ENCODE measurements at places on chromosomes 11 and 22.
A peak's percentile ranks its signal among the peaks of the same experiment; 100 is the strongest.

- DNase-seq, result no peak
Observed at GRCh38 chr22:36330655-36331305, 57.0 kb downstream of the MYH9 start.

GRCh38 chr11:103624708-103625623 is 411.5 kb upstream of the DDI1 start:
- DNase-seq, result no peak

DNA sequence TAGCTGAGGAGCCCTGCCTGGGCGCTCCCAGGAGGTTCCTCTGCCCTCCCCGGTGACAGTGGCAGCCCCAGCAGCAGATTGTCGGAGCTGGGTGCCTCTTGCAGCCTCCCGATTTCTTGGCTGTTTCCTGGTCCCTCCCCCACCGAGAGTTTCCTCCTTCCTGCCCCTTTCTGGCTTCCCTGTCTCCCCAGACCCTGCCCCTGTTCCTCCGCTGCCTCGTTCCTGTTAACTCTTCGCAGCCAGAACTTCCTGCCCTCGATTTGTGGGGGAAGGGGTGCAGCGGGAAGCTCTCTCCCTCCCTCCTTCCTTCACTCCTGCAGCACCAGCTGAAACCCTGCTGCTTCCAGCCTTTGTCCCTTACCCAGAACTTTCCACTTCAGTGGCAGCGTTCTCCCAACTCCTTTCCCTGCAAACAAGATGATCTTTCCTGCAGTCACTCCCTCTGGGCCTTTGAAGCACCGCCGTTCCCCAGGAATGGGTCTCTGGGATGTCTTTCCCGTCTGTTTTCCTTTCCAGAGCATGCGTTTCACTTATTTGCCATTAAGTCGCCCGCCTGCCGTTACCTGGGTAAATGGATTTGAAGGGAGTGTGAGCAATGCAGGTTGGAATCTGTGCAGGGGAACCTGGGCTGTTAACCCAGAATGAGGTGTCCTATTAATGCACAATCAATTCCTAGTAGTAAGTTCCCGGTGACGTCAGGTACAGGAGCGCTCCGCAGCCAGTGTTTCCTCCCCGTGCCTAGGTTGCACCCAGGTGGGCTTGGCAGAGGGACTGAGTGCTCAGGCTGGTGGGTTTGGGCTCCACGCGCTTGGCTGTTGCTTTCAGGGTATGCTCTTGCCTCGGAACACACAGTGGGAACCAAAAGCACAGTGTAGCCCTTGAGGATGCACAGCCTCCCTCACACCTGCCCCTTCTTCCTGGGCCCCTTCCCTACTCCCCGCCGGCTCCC is 4.3 kb downstream of the GRK2 start:
- no peak for DNase-seq

DNA sequence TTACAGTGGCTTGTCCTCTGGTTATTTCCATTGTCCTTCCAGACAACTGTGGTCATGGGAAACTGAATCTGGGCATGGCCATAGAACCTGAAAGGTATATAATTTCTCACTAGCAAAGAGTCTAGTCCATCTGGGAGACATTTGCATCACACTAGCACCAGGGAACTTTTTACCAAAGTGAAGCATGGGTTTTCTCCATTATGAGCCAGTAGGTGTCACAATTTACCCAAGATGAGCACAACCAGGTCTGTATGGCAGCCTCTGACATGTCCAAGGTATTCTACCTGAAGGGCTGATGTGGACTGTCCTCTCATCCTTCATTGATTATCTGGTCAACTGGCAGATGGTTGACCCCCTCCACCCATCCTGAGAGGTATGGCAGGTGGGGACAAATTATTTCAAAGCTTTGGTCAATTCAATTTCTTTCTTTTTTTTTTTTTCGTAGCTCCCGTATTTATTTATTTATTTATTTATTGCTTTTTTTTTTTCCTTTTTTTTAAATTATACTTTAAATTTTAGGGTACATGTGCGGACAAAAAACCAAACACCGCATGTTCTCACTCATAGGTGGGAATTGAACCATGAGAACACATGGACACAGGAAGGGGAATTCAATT is 425.9 kb downstream of the TMEM135 start:
- no peak for DNase-seq

GRCh38 chr11:11230087-11230486 is 123.0 kb downstream of the CSNK2A3 start:
- no peak for DNase-seq

DNA sequence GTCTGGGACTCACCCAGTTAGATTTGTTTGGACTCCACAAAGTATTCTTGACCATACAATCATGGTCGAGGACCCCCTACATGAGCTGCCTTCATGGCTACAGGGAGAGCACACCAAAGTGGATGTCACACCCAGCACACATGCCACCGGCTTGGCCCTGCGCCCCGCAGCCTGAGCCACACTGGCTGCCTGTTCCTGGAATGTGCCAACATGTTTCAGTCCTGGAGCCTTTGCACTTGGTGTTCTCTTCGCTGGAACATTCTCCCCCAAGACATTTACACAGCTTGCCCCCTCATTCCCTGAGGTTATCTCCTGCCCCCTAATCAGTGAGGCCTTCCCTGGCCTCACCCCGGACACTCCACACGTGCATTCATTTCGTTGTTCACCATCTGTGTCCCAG is 46.0 kb downstream of the PPARA start:
- DNase-seq, result no peak

- DNase-seq, result no peak
Observed at GRCh38 chr11:64180891-64181290, 5.1 kb upstream of the STIP1 start.

- no peak for DNase-seq
Observed at GRCh38 chr11:984546-984945, 52.0 kb downstream of the MUC6 start.

- DNase-seq, result no peak
Observed at GRCh38 chr11:134464981-134465730, 53.1 kb upstream of the B3GAT1 start.

DNA sequence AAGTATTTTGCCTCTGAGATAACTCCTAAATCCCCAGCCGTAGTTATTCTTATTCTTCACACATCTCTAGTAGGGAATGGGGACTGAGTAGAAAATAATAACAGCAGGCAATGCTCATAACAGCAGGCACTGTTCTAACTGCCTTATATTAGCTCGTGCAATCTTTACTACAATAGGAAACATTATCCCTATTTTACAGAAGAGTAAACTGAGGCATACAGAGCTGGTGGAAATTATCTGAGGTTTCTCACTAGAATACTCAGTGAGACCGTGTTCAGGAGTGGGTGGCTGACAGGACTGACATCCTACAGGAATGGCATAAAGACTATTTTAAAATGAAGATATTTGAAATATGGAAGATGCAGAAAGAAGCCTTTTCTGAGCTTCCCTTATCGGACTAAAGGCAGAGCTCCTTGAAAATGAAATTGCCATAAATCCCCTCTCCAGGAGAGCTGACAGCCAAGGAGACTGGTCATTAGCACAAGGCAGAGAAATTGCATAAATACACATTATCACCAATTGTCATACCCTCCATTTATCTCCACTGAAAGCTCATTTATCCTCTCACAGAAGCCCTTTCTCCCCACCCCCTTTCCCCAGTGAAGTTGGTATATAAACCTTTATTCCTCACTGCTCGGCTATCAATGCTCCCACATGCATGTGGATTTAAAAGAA is 93.9 kb downstream of the RASSF10 start:
- no peak for DNase-seq

DNA sequence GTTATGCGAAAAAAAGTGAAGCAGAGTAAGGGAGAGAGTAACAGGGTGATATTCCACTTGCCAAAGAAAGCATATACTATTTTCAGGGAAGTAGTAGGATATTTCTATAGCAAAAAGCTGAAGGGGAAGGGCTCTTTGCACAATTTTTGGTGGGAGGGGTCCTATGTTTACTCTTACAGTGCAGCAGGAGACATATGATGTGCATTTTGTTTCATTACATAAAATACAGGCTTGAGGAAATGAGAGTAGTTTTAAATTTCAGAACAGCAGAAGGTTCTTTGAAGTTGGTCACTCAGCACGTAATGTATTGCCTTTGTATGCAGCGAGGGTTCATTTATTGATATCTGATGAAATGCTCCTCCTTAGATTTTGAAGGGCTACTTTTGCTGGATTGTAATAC is 3.1 kb upstream of the PIK3IP1 start:
- no peak for DNase-seq

DNA sequence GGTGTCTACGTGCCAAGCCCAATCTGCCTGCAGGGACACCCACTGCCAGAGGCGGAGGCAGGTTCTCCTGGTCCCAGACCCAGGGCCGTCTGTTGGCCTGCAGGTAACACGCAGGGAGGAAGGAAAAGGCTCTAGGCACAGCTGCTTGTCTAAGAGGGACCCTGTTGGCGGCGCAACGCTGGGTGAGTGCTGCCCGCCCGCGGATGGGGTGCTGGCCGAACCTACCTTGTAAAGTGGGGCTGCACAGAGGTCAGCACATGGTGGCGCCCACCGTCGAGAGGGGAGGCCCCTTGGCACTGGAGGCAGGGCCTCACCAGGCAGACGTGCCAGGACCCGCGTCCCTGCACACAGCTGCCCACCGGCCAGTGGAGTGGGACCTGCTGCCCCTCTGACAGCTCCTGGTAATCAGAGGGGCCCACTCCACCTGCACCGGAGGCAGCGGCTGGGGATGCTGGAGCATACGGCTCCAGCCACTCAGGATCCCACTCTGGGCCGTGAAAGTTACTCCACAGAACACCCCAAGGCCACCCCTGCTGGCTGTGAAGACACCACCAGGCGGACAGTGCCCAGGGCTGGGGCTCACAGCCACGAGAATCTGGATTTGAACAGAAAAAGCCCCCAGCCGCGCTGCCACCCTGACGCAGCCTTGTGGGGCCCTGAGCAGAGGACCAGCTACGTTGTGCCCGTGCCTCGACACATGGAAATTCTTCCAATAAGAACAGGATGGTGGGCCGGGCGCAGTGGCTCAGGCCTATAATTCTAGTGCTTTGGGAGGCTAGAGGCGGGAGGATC is 24.0 kb downstream of the TBX1 start:
- no peak for DNase-seq

GRCh38 chr11:104836691-104837090 is 61.6 kb downstream of the CASP12 start:
- DNase-seq, result no peak

DNA sequence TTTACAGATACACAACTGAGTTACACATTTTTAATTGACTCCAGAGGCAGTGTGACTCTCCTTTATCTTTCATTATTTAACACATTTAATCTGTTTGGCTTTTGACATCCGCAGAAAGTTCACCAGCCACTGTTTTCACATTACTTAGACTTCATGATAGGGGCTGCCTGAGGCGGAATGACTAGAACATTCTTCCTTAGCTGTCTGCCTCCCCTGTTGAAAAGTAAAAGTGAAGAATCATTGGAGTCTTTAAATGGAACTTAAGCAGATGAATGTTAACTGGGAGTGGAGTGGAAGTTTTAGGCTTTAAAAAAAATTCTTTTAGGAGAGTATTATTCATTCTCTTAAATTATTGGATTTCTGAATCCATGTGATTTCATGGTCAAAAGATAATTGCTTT is 229.2 kb upstream of the MTNR1B start:
- DNase-seq, result no peak

DNA sequence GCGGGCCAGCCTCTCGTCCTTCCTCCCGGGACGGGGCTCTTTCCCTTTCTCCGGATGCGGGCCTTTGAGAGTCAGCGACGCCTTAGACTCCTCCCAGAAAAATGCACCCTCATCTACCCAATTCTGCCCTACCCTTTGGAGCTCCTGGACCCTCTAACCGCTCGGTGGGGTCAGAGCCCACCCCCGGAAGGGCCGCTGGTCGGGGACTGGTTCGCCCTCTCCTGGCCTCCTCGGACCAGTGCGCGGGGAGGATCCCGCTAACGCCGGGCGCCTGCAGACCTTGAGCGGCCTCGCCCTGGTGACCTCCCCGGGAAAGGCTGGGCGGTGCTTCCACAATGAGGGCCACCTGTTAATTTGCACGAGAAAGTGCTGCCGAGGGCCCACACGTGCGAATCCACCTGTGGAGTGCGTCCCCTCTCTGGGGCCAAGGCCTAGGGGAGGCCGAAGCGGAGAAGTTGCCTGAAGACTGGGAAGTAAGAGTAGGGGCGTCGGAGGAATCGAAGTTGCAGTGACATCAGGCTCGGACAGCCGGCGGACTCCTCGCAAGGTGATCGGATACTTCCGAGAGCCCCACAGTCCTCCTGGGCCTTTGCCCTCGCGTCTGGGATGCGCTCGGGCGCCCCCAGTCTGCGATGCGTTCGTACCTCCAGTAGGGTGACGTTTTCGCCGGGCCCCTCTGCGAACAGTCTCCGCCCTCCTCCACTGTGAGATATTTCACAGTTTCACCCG is 61.5 kb downstream of the ENDOD1 start:
- peak; percentile 77 for DNase-seq

GRCh38 chr11:2844116-2844842 is 41.3 kb downstream of the CDKN1C start:
- DNase-seq, result no peak

- DNase-seq, result no peak
Observed at GRCh38 chr11:77387701-77388100, 86.2 kb downstream of the PAK1 start.

- DNase-seq, result no peak
Observed at GRCh38 chr11:108035690-108036089, 27.0 kb downstream of the CUL5 start.

DNA sequence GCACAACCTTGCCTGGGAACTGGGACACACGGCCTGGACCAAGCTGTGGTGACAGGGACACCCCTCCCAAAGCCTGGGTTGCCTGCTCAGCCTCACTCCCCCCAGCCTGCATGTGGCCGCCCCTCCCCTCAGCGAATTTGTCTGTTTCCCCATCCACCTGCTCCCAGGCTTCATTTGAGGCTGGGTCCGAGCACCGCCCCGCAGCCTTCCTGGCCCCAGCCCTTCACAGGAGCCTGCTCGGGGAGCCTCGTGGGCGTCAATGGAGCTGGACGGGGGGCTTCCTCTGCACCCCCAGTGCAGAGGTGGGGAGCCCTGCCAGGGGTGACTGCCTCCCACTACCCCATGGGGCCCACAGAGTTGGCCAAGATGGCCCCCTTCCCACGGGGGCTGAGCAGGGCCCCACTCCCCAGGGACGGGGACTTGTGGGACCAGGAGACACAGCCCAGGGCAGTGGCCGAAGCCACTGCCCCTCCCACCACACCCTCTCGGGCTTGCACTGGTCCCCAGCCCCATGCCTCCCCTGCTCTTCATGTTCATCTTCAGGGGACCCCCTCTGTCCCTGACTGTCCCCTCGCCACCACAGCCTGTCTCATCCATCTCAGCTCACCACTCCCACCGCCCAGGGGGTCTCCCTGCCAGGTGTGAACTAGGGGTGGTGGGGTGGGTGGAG is 91.7 kb downstream of the WNT7B start:
- no peak for DNase-seq

- no peak for DNase-seq
Observed at GRCh38 chr22:27405672-27406388, 395.7 kb downstream of the MN1 start.

- DNase-seq, result no peak
Observed at GRCh38 chr11:3913921-3914320, 58.5 kb downstream of the STIM1 start.

- DNase-seq, result no peak
Observed at GRCh38 chr11:61666684-61667297, 13.4 kb upstream of the DAGLA start.

- DNase-seq, result no peak
Observed at GRCh38 chr22:43014316-43014868, 557 bp downstream of the PACSIN2 start.

Data from stimulated activated CD8-positive, alpha-beta memory T cell treated with anti-CD3 and anti-CD28 coated beads, Interleukin-4, amount 100 ng/mL, for 4 hours (primary cell).